ENCODE measurements at places on chromosomes 4 and X.

DNA sequence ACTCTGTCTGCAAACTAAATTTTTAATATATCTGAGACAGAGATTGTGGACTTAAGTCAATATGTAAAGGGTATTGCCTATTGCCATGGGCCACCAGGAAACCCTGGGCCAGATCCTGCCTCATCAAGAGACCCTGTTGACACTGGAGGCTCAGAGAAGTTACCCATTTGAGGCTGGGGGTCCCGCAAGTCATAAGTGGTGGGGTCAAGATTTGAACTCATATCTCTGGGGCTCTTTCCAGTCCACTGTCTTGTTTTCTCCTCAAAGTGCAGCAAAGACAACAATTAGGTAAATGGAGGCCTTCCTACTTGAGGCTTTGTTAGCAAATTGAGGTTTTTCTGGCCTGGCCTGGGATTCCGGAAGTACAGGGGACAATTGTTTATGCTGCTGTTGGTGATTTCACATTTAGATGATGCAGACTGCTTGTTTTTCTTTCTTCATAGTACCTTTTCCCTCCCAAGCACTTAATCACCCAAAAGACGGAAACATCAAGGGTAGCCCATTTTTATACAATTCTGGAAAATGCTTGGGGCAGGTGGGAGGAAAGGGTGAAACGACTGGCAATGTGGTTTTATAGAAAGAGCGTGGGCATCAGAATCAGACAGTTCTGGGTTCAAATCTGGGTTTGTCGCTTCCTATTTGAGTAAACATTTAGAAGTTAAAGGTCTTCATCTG, 160.0 kb downstream of the SMIM20 start:
- no peak for DNase-seq

GRCh38 chr4:48134081-48134480, at the start of gene TXK:
Gene TXK (minus strand): TSS chr4:48134250. CDS start chr4:48134170, 80 bp downstream.
- no peak for DNase-seq

GRCh38 chr4:117284736-117285135, 199.4 kb upstream of the TRAM1L1 start:
- DNase-seq: no peak

DNA sequence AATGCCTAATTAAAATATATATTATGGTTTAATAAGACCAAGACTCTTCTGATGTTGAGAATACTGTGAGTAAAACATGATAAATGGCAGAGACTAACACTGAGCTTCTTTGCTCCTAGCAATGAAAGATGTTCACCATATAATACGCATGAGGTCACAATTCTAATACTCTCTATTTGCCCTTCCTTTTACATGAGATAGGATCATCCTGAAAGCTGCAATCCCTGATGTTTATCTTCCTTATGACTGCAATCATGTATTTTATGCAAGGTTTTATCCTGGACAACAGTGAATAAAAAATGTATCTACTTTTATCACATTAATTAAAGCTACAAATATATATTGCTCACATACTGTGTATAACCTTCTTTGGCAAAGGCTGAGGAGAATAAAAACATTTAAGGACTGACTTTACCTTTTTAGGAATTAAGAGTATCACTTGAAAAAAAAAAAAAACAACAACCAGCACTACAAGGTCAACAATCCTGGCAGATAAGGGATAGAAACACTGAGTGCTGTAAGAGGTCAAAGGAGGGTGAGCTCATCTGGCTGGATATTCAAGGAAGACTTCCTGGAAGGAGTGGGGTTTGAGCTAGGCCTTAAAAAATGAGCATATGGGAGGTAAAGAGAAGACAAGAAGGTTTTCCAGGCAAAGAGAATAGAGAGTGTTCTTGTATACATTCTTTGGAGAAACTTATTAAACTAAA, 99.9 kb downstream of the AREG start:
- DNase-seq: no peak

- DNase-seq: no peak
Observed at GRCh38 chr4:178612733-178613132, 1170.5 kb upstream of the AGA start.

- DNase-seq: no peak
Observed at GRCh38 chr4:125735102-125735501, 420.3 kb downstream of the FAT4 start.

All from Right ventricle myocardium superior (tissue), 1 donor.